NCI-H748 treated with DMSO at 0.1 percent for 48 hours (cell line): ENCODE measurements at places on chromosomes 4 and X.

DNA sequence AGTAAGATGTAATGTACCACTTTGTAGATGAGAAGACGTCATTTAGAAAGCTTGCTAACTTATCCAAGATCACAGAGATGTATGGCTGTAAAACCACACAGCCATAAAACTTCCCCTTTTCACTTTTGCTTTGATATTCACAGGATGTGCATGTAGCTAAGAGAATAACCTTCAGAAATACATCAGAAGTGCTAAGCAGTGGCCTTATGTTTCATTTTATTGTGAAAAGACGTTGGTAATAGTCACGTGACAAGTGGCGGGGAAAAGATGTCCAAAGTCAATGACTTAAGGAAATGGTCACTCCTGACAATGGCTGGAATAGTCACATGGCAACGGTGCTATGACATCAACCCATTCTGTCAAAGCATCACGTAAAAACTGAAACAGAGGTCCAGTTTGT, 12.9 kb upstream of the WDR17 start:
- DNase-seq = no peak

DNA sequence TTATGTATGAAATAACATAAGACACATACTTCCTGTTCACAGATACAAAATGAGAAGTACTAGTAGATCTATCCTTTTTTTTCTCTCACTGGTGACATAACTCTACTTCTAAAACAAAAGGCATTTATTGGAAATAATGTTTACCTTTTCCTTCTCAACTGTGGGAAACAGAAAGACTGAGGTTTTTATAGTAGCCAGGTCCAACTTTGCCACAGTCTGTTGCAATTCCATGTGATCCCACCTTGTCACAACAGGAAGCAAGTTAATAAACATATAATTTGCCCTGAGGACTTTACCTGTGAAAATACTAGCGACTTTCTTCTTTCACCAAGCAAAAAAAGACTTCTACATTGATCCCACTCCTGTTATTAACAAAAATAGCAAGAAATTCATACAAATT, 475.8 kb downstream of the PDGFC start:
- DNase-seq = no peak

- DNase-seq = no peak
Measured at GRCh38 chr4:47010347-47010911, 17.0 kb upstream of the GABRA4 start.

GRCh38 chr4:138911909-138912703, 103.5 kb upstream of the NOCT start:
- DNase-seq = peak; percentile 84

DNA sequence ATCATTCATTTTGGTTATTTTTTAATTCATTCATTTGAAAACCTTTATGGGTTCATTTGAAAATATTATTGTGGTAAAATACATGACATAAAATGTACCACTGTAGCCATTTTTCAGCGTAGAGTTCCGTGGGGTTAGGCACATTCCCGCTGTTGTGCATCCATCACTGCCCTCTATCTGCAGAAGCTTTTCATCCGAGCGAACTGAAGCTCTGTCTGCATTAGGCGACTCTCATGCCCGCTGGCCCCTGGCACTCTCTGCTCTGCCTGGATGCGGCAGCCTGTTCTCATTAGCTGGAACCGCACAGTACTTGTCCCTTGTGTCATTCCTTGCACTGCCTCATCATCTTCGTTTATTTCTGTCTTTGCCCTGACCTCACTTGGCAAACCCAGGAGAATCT, 17.5 kb downstream of the CFAP99 start:
- DNase-seq = no peak

- no peak for DNase-seq
Measured at GRCh38 chrX:147846676-147847075, 65.0 kb upstream of the FMR1 start.

- DNase-seq = no peak
Measured at GRCh38 chr4:125693228-125693627, 378.5 kb downstream of the FAT4 start.

GRCh38 chrX:150772150-150772970, 79.2 kb downstream of the MTMR1 start:
- DNase-seq = peak; percentile 18

GRCh38 chrX:133857640-133858269, 127.6 kb downstream of the GPC3 start:
- DNase-seq = no peak

GRCh38 chr4:43716721-43717395, 731.8 kb downstream of the KCTD8 start:
- DNase-seq = no peak
